Germinal center (tissue), 1 donor: ENCODE measurements at places on chromosomes 2 and 18.

DNA sequence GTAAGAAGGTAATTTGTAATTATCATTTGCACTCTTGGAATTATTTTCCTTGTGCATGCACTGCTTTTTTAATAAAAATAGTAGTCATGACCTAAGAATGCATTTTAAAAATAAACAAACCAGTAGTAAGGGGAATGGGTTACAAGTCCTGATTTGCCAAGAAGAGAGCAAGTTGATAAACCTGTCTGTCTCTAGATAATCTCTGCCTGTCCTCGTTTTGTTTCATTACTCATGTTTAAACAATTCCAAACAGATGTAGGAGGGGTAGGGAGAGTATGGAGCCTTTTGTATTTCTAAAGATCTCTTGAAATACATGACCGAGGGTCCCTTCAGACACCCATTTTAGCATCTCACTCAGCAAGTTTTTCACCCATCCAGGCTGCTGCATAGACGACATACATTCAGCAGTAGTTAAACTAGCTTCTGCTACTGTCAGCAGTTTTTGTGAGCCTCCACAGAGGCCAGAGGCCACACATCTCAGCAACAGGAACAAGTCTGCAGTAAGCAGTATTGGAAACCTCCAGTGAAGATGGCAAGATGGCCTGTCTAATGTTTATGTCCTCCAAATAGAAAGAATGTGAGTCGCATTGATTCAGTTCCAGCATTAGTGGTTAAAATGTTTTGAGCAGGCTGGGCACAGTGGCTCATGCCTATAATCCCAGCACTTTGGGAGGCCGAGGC, 2.3 kb upstream of the EXOC6B start:
- no peak for DNase-seq

DNA sequence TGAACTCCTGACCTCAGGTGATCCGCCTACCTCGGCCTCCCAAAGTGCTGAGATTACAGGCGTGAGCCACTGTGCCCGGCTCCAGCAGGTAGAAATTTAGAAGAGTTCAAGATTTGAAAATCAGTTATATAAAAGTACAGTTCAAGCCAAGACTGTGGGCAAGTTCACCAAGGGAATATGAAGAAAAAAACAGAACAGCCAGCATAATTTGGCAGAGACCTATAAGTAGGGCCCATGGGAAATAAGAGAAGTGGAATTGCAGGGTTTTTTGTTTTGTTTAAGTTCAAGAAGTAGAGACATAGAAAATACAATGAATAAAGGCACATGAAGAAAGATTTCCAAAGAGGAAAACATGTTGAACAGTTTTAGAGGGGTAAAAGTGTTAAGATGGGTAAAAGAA, 57.9 kb downstream of the BAZ2B start:
- DNase-seq = no peak

DNA sequence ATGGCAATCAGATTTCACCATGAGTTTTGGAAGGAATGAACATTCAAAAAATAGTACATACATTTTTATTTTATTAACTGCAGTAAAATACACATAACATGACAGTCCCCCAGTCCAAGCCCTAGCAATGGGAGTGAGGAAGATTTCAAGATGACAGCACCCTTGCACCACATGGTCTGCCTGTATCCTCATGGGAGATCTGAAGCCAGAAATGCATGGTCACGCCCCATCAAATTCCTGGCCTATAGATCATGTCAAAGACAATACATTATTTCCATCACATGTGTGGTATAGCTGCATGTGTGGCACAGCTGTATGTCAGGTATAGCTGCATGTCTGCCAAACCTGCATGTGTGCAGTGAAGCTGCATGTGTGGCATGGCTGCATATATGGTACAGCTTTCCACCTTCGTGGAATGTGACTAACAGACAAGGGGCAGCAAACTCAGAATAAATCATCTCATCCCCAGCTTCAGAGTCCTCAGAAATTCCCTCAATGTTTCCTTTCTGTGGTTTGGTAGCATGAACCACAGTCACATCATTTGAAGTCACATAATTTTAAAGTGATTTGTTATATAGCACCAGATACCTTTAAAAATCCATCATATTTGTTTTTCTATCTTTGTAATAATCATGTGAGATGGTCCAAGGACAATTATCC, 518.2 kb upstream of the SOX11 start:
- no peak for DNase-seq

- no peak for DNase-seq
Measured at GRCh38 chr2:233556881-233557736, 9.5 kb downstream of the USP40 start.

GRCh38 chr2:212723226-212723625, 184.6 kb upstream of the ERBB4 start:
- no peak for DNase-seq

- DNase-seq = no peak
Measured at GRCh38 chr2:20148923-20149702, 75.8 kb downstream of the SDC1 start.

DNA sequence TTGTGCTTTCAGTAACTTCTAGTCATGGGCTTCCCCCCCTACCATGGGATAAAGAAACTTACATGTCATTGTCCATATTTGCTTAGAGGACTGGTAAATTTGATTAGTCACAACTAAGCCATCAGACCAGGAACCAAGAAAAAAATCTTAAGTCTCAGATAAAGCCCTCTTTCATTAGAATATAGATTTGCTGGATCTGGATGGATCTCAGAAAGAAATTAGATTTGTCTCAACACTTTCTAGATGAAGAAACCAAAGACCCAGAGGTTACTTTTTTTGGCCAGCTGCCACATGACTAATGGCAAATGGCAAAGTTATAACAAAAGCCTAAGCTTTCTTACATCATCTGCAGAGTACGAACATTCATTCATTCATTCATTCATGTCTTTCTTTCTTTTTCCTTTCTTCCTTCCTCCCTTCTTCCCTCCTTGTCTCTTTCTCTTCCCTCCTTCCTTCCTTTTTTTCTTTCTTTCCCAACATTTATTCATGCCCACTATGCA, 60.2 kb downstream of the CDCA7 start:
- no peak for DNase-seq

DNA sequence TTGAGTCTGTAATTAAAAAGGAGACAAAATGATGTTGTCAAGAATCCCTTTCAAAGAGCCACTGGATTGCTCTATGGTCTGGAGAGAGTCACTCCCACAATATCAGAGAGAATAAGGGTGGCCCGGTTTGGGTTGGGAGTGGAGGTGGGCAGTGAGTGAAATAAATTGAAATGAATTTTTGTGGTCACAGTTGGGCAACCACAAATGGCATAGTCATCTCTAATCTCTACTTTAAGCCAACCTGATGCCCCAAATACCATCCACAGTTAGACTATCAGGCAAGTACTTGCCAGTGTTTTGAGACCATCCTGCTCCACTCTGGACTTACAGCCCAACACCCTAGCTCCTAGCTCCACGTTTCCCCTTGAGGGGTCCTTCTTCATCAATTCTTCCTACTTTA, 559.7 kb downstream of the BCL11A start:
- DNase-seq = no peak

- DNase-seq = no peak
Measured at GRCh38 chr18:48376406-48376805, 32.8 kb downstream of the ZBTB7C start.

- DNase-seq = no peak
Measured at GRCh38 chr2:240135706-240136012, 446 bp downstream of the COPS9 start.

GRCh38 chr18:47390410-47391024, 139.1 kb upstream of the SKOR2 start:
- DNase-seq = no peak

- DNase-seq = no peak
Measured at GRCh38 chr2:68739595-68740399, 5.2 kb downstream of the ARHGAP25 start.

DNA sequence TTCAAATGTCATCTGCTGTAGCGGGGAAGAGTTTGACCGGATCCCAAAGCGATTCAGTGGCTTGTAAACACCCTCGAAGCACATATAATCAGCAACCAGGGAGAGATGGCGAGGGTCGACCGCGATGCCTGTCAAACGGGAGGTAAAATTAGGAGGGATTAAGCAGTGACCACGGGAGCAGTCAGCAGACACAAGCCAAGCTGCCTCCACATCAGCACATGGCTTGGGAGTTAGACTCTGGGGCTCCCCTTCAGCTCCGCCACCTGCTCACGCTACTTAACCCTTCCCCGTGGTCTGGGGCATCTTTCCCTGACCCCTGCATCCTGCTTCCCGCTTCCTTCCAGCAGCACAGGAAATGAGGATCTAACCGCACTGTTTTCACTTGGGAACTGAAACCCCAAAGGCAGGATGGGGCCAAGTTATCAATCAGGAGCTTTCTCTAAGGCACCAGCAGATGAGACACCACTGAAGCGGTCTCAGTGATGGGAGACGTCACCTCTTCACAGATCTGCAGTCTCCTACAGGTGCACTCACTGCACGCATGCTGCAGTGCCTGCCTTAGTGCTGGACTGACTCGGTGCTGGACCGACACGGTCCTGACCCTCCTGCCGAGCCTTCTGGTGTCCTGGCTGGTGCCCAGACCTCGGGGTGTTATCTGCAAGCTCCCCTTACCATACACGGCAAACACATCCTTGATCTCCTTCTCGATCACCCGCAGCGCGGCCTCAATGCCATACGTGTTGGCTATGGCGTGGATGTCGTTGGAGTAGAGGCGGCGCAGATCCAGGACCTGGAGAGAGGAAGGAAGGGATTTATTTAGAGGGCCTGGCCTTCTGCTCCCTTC, 77.5 kb downstream of the POLR1A start:
- DNase-seq = no peak

GRCh38 chr2:137522620-137523011, 441.7 kb upstream of the HNMT start:
- DNase-seq = no peak

- DNase-seq = no peak
Measured at GRCh38 chr2:239249048-239249447, 151.8 kb downstream of the HDAC4 start.

- no peak for DNase-seq
Measured at GRCh38 chr2:159811232-159811631, 13.2 kb upstream of the CD302 start.

GRCh38 chr18:58953627-58954026, 89.0 kb downstream of the ZNF532 start:
- DNase-seq = no peak

DNA sequence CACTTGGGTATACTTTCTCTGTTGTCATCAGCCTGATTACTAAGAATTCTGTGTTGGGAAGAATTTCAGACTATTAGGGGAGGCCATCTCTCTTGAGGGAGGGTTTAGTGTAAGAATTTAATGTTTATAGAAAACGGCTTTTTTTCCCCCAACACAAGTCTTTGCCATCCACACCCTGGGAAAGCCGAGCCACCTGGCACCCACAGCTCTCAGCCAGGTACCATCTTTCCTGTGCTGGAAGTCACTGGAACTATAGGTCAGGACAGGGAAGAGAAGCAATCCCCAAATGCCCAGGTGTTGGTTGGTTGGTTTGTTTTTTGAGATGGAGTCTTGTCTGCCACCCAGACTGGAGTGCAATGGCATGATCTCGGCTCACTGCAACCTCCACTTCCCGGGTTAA, 155.1 kb downstream of the SMAD7 start:
- DNase-seq = no peak

GRCh38 chr2:18154812-18155211, 276.3 kb downstream of the KCNS3 start:
- DNase-seq = no peak
